ENCODE measurements at places on chromosomes 12 and 14.

GRCh38 chr12:116138364-116138763, 139.1 kb downstream of the MED13L start:
- no peak for DNase-seq

- DNase-seq: no peak
Measured at GRCh38 chr12:127925971-127926370, 341.0 kb upstream of the TMEM132C start.

- no peak for DNase-seq
Measured at GRCh38 chr12:108432423-108433121, 82.5 kb upstream of the FICD start.

DNA sequence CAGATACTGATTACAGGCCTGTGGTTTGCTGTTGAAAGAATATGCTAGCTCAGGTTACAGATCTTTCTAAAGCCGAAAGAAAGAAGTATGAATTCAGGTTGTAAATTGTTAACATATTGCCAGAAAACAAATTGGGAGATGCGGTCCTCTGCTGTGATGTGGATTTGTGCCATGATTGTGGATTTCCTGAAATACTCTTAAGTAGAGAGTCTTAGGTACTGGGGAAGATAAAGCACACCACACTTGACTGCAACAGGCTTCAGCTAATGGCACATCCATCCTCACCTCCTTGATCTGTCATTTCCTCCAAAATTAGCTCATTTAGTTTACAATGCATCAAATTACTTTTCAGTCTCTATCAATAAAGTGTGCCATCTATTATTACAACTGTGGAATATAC, 279.2 kb downstream of the SYT1 start:
- DNase-seq: no peak

DNA sequence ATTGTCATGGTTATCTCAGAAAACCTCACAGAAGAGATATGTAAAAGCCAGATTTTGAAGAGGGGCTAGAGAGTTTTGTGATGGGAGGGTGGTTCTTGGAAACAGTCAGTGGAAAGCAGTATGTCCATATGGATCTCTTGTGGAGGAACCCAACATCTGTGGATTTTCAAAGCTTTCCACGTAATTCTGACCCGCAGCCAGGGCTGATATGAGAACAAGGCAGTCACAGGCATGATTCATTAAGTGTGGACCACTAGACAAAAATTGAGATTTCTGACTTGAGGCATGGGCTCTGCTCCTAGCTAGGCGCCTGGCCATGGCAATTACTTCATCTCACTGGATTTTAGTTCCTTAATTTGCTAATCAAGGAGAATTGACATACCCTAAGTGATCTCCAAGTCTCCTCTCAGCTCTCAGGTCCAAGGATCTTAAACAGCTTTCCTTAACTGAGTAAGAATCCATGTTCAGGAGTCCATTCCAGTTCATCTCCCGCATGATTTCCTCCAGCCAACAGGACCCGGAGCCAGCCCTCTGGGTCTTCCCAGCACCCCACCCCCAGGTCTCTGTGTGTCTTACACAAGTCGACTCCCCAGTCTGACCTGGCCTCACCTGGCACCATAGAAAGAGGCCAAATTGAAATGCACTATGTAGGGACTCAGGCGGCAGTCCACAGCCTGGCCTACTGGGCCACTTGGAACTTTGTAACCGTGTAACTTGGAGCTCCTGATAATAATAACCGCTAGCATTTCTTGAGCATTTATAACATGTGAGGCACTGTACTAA, 176.3 kb upstream of the PARP11 start:
- no peak for DNase-seq

DNA sequence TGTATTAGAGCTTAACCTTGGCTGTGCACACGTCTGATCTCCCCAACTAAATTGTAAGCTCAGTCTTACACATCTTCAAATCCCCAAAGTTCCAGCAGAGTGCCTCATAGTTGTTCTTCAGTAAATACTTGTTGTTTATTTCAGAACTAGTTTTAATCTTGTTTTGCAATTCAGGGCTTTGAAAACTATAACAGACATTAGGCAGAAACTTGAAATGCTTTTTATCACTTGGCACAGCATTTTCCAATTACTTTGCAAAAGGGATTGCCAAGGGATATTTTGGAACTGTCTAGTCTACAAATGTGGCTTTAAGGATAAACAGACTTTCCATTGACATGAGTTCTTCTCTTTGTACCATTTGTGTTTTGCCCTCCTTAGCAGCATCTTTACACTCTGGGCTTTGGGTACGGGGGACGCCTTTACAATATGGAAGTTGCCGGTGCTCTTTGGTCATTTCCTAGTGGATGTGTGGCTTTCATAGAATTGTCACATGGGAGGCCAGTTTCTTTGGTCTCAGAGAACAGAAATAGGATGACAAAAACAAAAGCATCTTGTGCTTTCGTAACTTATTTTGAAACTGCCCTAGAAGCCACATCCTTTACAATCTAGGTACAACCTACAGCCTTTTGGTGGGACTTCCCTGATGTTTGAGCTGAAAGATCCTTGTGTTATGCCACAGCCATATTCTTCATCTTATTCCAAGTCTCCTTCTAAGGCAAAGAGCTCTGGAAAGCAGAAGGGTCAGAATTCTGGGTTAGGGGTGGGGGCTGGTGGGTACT, 96.9 kb downstream of the NPAS3 start:
- no peak for DNase-seq

DNA sequence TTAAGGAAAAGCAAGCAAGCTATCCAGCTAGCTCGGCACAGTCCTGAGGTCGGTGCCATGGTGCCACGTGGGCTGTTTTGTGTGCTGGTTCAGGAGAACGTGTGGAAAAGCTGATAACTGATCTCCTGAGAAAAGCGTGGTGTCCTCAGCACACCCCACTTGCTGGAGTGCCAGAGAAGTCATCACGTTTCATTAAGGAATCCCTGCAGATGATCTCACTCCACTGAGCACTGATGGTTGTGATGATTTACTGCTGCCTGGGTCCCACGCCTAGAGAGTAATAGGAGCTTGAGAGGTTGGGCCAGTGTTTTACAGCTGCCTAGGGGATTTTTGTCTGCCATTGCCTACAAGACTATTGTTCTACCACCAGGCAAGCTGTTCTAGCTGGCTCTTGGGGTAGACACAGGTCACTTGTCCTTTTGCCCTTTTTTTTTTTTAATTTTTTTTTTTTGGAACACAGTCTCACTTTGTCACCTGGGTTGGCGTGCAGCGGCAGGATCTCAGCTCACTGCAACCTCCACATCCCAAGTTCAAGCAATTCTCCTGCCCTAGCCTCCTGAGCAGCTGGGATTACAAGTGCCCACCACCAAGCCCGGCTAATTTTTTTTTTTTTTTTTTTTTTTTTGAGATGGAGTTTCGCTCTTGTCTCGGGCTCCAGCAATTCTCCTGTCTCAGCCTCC, 42.3 kb upstream of the EVL start:
- DNase-seq: no peak

DNA sequence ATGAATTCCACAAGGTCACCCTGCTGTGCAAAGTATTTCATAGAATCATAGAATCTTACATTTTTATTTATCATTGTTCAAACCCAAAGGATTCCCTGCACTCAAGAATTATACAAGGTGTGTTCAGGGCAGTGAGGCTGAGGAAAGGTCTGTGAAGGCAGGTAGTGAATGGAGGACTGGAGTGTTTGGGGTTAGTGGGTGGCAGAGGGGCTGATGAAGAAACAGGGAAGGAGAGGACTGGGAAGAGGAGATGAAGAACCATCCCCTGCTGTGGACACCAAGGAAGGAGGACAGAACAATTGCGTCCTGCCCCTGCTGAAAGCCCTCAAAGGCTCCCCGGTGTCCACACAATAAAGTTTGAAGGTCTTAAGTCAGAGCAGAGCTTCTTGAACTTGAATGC, 10.8 kb upstream of the BCDIN3D start:
- DNase-seq: peak; percentile 2

DNA sequence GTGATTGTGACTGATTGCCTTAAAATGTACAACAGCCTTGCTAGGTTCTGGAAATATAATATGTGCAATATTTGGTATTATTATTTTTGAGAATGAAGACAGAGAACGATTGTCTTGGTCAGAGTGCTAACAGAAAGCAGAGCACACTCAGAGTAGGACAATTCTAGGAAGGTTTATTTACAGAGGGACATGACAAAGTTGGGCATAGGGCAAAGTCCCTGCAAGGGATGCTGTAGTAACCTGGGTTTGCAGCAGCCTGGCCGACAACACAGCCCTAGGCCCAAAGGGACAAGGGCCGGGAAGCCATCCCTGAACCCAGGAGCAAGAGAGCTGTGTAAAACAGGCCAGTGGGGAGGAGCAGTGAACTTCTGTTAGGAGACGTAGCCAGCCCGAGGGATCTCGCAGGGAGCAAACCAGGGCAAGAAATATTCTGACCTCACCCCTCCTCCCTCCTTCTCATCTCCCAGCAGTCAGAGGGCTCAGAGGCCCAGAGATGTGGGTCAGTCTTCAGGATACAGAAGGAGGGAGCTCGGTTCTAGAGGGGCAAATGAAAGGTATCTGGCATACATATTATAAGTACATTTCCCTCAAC, 51.0 kb upstream of the FERMT2 start:
- no peak for DNase-seq

DNA sequence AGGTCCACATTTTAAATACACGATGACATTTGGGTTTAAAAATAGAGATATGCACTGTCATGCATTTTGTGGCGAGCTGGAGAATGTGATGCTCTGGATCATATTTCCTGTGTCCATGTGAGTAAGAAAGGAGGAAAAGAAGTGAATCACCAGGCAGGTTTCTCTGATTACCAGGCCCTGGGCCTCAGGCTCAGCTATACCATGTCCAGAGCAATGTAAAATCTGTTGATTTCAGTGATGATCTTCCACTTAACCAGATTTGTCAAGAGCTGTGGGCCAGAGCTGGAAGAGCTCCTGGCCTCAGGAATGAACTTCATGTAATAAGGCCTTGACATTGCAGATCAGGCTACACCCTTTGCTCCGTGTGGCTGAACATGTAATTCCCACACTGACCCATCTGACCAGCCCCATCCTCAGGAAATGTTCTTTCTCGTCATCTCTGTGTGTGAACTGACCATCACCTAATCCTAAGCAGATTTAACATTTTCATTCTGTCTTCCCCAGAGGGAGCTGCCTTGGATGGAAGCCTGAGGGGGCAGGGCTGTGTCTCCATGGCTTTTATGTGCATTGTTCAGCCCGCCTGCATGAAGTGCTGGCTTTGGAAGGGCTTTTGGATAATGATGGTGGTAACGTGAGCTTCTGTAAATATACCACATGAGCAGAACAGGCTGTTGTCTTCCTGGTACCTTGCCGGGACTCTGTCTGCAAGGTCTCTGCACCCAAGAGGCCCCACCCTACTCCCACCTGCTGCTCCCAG, 54.5 kb downstream of the CRACR2A start:
- no peak for DNase-seq

DNA sequence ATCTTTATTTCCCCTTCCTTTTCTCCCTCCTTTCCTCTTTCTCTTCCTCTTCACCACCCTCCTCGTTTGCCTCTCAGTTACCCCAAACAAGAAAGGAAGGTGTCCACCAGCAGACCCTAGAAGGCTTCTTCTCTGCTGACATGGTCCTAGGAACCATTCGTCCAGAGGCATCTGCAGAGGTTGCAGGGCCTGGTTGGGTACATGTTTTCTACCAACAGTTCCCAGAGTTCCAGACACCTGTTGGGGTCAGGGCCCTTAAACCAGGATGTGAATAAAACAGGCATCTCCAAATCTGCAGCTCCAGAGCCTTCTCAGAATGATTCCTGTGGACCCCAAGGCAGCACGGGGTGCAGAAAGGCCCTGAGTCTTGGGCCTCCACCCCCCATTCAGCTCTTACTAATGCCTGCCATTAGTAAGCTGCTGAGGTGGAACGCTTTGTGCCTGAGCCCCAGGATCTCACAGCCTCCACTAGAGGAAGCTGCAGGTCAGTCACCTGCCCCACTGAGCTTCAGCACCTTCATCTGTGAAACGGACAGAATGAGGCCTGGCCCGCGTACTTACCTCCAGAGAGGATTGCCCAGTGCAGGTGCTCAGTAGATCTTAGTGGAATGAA, 130.4 kb downstream of the DICER1 start:
- DNase-seq: no peak

- no peak for DNase-seq
Measured at GRCh38 chr14:20164462-20164861, 25.8 kb downstream of the OR4N5 start.

DNA sequence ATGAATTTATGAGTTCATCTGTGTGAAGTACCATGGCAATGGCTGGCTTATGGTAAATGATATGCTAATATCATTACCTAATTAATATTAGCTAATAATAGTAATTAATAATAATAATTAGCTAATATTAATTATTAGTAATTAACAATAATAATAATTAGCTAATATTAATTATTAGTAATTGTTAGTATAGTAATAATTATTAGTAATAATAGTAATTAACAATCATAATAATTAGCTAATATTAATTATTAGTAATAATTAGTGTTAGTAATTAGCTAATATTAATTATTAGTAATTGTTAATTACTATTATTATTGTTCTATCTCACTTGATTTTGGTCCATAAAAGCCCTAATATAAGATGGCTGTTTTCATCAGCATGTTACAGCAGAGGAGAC, 19.8 kb downstream of the RERG start:
- no peak for DNase-seq

GRCh38 chr14:34319140-34319539, 142.9 kb downstream of the SPTSSA start:
- DNase-seq: no peak

DNA sequence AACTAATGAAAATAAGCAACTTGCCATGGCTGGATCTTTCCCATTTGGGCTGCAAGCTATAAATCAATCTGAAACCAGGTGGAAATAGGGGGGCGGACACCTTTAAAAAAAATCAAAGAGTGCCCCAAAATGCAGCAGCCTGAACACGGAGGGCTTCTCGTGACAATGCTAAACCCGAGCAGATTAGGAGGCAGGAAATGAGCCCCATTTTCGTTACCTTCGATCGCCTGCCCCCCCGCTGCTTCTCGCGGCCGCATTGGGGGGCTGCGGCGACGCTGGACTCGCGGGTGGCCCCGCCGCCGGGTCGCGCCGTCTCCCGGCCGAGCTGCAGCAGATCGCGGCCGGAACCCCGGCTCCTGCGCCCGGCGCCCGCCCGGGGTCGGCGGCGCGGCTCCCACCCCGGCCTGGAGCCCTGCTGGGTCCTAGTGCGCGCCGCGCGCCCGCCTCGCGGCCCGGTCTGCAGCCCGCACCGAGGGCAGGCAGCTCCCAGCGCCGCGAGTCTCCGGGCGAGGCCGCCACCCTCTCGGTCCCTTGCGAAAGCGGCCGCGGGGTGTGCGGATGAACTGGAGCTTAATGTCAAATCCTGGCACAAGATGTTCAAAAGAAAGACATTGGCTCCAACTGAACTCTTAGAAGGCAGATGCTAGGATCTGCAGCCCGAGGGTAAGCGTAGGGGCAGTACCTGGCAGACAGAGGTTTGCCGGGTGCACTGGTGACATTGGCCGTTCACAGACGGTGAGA, 201.9 kb upstream of the FOXN3 start:
- no peak for DNase-seq

DNA sequence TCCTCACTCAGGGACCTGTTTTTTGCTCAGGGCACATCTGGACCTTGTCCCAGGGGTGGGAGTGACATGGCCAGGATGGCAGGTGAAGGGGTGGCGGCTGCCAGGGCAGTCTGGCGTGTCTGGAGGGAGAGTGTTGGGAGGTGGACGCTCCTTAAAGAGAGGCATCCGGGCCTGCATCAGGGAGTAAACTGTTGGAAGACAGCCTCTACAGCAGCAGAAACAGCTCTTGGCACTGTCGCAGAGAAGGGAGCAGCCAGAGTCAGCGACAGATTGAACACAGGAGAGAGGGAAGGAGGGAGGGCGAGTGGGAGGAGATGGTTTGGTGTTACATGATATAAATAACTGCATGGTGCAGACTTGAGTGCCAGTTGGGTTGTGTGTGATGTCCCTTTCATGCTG, 52.8 kb downstream of the IGF1 start:
- peak; percentile 19 for DNase-seq

- no peak for DNase-seq
Measured at GRCh38 chr12:97757481-97758193, 295.0 kb downstream of the RMST start.

All from breast epithelium (tissue), 4 donors.